ENCODE measurements at places on chromosomes 7 and 10.

GRCh38 chr10:43126759-43127424 is 11.4 kb upstream of the CSGALNACT2 start:
- DNase-seq: no peak

DNA sequence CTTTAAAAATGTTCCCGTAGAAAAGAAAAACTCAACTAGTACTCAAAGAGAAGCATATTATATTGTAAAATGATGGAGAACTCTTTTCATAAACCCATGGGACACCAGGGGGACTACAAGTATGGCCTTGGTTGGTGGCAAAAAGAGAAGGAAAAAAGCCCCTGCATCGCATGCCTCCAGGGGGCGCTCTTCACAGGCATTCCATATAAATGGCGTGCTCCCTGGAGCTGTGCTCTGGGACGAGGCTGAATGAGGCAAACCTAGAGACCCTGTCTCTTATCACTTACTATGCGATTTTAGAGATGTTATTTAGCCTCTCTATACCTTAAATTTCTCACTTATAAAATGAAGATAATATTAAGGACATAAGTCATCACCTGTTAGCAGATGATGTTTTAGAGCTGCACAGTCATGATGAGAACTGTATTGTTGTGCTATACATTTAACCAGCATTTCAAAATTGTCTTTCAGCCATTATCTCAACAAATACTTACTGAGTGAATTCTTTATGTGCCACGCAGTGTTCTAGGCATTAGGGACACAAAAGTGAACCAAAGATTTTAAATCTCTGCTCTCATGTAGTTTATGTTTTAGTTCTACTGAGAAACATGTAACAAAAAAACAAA is 105.8 kb downstream of the ARHGAP21 start:
- no peak for DNase-seq

DNA sequence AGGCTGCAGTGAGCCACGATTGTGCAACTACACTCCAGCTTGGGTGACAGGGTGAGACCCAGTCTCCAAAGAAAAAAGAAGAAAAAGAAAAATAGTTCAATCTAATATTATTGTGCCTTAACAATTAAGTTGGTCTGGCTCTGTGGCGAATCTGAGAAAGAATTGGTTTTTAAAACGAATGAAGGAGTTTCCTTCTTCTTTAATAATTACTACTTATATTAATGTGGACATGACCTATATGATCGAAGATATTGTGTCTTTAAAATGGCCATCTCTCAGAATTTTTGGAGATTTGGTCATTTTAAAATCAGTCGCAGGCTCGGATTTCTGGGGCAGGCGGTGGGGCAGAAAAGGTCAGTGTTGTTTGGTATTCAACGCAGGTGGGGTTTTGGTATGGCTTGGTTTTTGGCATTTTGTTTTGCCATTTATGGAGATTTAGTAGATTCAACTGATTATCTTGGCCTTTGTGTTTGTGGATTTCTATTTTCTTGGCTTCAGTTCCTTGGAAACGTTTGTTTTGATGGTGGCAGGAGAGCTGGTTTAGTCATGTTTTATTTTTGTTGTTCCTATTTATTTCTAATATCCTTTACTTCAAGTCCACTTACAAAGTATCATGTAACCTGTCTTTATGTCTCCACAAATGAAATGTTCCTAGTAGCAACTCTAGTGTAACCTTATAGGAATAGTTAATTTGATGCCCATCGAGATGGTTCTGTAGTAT is 178.8 kb upstream of the MKLN1 start:
- no peak for DNase-seq

- DNase-seq: no peak
These were observed 1254.6 kb upstream of the CELF2 start for GRCh38 chr10:9762966-9763656.

- no peak for DNase-seq
These were observed 49.8 kb upstream of the FGFR2 start for GRCh38 chr10:121648059-121648458.

GRCh38 chr10:15188603-15189002 is 20.1 kb upstream of the NMT2 start:
- DNase-seq: no peak

- no peak for DNase-seq
These were observed 520 bp downstream of the ELAPOR2 start for GRCh38 chr7:87058744-87059524.

- no peak for DNase-seq
These were observed 18.4 kb downstream of the FBXW4 start for GRCh38 chr10:101676565-101676964.

GRCh38 chr7:27179503-27180430 is 5.3 kb downstream of the HOXA11 start:
- DNase-seq: no peak

DNA sequence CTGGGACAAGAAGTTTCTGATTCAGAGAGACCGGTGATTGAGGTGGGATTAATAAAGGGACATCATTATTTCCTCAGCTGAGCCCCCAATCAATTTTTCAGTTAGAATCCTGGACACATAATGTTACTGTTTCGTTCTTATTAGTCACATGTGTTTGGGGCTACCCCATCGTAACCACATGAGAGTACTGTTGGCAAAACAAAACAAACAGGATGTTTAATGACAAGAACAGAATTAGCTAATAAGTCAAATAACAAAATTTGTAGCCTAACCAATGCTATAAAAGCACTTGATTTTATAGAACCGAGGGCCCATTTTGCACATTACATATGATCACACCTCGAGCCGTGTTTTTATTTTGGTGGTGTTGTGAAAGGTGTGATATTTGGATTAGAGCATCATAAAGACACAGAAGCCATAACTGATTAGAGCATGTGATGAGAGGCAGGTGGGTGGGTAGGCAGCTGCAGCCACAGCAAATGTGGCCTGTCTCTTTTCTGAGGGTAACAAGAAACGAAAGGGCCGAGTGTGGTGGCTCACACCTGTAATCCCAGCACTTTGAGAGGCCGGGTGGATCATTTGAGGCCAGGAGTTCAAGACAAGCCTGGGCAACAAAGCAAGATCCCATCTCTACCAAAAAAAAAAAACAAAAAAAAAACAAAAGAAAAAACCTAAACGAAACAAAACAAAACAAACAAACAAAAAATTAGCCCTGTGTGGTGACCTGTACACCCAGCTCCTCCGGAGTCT is 1.8 kb upstream of the VWC2 start:
- DNase-seq: no peak

- DNase-seq: no peak
These were observed 142.2 kb downstream of the TWIST1 start for GRCh38 chr7:18975276-18975675.

- DNase-seq: no peak
These were observed 52.1 kb upstream of the HELLS start for GRCh38 chr10:94493463-94493862.

DNA sequence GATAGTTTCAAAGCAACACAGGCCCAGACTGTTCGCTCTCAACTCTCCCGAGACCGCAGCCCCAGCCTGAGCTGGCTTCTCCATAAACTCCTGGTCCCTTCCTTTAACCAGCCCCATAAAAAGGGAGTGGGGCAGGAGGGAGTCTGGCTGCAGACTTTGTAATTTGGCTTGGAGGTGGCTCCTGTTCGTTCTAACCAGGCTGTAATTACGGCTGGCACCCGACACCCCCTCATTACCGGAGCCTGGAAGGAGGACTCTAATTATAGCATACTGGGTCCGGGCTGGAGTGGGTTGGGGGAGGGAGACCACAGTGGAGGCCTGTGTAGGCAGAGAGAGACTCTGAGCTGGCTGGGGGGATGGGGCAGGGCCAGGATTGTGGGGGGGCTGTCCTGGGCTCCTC is 49.7 kb downstream of the UNC5B start:
- DNase-seq: no peak

DNA sequence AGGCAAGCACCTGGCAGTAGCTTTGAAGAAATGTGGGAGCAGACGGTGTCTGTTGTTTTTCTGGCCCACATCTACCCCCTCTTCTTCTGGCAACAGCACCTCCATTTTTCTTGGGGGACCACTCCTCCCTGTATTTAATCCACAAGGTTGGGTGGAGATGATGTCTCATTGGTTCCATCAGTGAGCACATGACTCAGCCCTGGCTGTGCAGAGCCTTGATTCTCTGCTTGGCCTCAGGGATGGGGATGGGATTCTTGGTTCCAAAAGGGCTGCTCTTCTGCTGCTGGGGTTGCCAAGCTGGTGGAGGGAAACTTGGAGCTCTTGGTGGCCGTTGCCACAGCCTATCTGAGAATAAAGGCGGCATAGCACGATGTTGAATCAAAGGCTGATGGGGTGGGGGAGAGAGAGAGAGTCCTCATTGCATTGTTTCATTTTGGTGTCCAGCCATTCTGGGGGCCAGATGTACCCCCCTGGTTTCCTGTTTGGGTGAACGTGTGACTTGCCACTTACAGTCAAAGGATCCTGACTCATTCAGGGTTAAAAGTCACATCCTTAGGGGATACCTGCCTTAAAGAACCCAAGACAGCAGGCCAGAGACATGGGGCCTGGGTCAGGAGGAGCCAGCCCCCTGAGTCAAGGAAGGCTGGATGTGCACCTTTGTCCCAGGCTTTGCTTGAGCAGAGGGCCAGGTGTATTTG is 25.9 kb downstream of the GRK5 start:
- DNase-seq: no peak

DNA sequence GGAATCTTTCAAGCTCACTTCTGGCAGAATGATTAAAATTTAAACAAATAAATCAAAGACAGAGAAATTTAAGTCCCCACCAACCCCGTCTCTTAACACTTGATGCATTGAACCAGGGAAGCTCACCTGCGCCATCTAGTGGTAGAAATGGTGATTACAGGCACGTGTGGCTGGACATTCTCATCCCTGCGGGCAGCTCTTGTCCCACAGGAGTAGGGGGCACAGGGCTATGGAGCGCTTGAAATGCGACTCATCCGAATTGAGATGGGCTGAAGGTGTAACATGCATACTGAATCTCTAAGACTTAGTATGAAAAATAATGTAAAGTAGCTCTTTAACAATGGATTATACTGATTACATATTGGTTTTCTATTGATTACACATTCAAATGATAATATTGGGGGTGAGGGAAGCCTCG is 24.8 kb upstream of the SLIT1 start:
- DNase-seq: no peak

- no peak for DNase-seq
These were observed 528 bp downstream of the CAMK2G start for GRCh38 chr10:73873838-73874215.

- DNase-seq: no peak
These were observed 20.1 kb downstream of the SFR1 start for GRCh38 chr10:104142081-104142480.

- DNase-seq: no peak
These were observed 33.3 kb downstream of the FOXK1 start for GRCh38 chr7:4715410-4715776.

DNA sequence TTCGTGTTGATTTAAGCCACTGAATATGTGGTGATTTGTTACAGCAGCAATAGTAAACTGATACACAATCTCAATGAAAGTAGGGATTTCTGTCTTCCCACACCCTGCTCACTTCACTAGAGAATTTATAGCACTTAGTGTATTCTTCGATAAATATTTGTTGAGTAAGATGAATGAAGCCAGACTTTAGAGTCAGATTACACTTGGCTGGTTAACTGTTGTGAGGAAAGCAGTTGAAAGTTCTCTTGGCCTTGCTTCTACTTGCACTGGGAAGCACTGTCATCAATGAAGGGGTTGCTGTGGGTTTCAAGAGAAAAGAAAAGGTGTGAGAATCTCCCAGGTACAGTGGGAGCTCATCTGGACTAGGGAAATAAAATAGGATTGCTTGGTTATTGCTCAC is 82.1 kb upstream of the IGFBP3 start:
- DNase-seq: no peak

DNA sequence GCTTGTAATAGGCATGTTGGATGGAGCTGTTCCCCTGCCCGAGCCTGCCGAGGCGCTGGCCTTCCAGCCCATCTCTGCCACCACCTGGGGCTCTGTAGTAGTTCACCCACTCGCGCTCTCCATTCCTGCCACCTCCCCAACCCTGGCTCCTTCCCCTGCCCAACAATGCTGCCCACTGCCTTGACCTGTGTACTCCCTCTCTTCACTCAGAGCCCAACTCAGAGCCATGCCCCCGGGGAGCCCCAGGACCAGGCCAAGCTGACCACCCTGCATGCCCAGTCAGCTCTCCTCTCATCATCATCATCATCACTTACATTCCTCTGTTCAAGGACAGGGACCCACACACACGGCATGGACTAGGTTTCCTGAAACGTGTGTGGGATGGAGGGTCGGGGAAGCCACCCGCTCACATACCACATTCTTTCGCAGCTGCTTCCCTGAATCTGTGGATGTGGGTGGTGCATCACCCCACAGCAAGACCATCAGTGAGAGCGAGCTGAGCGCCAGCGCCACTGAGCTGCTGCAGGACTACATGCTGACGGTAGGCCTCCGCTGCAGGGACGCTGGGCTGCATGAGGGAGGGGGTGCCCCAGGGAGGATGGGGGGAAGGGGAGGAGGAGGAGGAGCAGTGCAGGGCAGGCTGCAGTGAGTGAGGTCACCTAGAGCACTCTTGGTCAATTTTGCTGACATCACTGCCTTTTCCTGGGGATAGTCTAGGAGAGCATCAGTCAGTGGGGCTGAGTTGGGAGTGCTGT is 15.6 kb downstream of the NACAD start:
- DNase-seq: no peak

GRCh38 chr10:71735709-71736569 is 16.4 kb upstream of the C10orf105 start:
- no peak for DNase-seq

- no peak for DNase-seq
These were observed 4.0 kb upstream of the ATP6V1F start for GRCh38 chr7:128858380-128859231.

GRCh38 chr7:121406944-121407343 is 10.8 kb upstream of the FAM3C start:
- DNase-seq: no peak

GRCh38 chr7:150404172-150404804 is 25.2 kb downstream of the ZNF775 start:
- no peak for DNase-seq

DNA sequence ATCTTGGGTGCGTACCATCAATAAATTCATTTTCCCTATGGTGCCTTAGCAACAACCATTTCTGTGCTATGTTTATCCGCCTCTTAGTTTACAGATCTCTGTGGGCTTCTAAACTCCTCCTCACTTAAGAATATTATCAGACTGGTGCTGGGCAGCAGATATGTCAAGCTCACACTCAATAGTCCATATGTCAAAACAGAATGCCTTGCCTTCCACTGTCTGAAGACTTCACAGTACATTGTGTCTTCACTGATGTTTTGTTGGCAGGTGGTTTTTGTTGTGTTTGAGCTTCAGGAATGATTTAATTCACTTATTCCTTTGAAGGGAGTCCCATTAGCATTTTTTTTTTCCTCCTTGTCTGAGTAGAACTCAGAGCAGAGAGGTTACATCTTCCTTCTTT is 419.6 kb downstream of the DNAJB9 start:
- no peak for DNase-seq

GRCh38 chr10:30818010-30818660 is 188.6 kb upstream of the LYZL2 start:
- DNase-seq: no peak

Measured in esophagus squamous epithelium (tissue), 5 donors.